Fibroblast of skin of right quadriceps (primary cell): ENCODE measurements at places on chromosomes 3 and 15.
A peak's percentile ranks its signal among the peaks of the same experiment; 100 is the strongest.

DNA sequence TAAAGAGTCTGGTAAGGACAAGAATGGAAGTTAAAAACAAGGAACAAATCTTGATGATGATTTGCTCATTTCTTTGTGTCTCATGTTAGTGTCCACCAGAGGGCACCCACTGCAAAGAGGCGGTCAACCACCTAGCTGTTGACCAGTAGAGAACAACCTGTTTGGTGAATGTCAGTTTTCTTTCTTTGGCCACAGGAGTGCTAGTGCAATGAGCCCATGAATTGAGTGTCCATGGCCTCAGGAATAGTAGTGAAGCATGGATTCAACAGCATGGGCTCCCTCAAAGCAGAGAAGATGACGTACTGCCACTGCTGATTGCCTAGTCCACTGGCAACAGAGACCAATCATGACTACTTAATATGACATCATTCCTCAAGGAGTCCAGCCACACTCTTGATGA is 10.7 kb upstream of the CNTN6 start:
- peak; percentile 59 for DNase-seq

- DNase-seq, result no peak
Observed at GRCh38 chr15:33467816-33468163, 157.0 kb downstream of the RYR3 start.

- DNase-seq, result no peak
Observed at GRCh38 chr15:91140601-91141000, 40.5 kb downstream of the SV2B start.

GRCh38 chr15:79090487-79091203 is at the start of gene RASGRF1:
Gene RASGRF1 (minus strand): TSS chr15:79090780. CDS start chr15:79090498, 282 bp downstream.
- DNase-seq, result peak; percentile 6

DNA sequence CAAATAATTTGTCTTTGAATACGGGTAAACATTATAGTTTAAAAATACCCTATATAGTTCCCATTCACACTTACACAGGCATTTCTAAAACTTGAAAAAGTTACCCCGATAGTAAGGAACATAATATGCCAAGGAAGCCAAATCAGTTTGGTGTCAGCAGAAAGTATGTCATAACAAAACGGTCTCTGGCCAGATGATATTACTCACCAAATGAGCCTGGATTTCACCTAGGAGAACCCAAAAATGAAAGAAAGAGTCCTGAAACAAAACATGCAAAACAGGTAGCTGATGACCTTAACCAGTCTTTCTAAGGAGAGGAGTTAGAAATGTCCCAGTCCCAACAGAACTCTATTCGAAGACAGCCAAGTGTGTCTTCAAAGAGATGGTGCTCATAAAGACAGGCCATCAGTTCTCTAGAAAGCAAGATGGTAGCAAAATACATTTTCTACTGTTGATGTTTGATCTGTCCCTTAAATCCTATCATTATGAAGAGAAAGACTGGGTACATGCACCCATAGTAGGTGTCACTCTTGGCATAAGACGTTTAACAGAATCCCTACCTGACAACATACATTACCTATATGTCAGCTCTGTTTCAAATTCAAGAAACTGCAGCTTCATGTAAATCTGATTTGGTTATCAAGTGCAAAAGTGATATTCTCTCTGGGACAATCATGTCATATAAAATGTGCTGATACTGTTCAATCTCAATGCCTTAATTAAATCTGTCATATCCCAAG is 942.5 kb downstream of the ROBO1 start:
- DNase-seq, result no peak

DNA sequence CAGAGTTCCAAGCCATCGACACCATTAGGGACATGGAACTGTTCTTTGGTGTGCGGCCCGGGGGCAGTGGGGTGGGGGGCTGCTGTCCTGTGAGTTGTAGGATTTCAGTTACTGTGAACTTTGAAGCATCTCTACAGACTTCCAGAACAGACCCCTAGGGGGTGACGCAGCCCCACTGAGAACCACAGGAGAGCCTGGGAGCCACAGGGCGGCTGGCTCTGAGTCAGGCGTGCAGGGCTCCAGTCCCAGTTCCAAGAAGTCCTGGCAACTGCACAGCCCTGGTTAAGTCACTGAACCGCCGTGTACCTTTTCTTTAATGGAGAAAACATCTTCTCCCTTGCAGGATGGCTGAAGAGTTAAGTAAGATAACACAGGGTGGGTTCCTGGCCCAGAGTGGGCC is 23.5 kb upstream of the LRTM1 start:
- DNase-seq, result peak; percentile 91

GRCh38 chr3:136818191-136818768 is 646 bp upstream of the SLC35G2 start:
- DNase-seq, result peak; percentile 83

GRCh38 chr3:13963137-13963886 is 83.4 kb upstream of the WNT7A start:
- DNase-seq, result no peak

DNA sequence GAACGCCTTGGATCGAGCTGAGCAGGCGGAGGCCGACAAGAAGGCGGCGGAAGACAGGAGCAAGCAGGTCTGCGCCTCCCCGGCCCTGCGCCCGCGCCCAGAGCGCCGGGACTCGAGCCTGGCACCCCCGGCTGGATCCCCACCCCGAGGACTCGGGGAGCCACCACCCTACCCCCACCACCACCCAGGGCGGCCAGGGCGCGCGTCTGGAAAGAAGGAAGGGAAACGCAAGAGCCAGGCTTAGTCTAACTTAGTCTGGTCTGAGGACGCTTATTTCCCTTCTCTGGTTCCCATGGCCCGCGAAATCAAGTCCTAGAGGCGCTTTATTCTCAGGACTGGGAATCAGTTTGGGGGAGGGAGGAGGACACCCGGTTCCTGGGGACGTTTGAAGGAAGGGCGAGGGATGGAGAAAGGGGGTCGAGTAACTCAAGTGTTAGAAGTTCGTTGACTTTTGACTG is 359 bp downstream of the TPM1 start:
- no peak for DNase-seq

- no peak for DNase-seq
Observed at GRCh38 chr3:177145954-177146353, 51.3 kb downstream of the TBL1XR1 start.

- DNase-seq, result peak; percentile 15
Observed at GRCh38 chr3:10173095-10173925, 8.6 kb downstream of the IRAK2 start.

- DNase-seq, result no peak
Observed at GRCh38 chr3:14652-15051, 181.9 kb upstream of the CHL1 start.

GRCh38 chr3:183949690-183950089 is 65.0 kb upstream of the PARL start:
- no peak for DNase-seq

DNA sequence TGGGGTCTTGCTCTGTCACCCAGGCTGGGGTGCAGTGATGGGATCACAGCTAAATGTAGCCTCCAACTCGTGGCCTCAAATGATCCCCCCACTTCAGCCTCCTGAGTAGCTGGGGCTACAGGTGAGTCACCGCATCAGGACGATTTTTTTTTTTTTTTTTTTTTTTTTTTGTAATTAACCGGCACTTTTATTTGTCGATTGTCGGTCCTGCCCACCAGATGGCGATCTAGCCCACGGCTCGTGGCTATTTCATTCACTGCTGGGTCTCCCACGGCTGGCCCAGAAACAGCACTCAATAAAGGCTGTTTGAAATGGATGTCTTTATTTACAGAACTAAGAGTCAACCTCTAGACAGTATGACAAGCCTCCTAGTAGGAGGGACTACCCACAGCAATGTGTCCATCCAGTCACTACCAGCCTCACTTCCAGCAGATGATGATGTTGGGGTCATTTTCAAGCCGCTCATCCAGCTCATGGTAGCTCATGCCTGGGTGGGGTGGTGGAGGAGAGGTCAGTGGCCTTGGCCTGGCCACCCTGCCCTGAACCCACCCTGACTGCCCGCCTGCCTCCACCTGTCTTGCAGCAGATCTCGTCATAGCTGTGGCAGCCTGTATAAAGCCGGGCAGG is 1.8 kb upstream of the ZMYND10 start:
- peak; percentile 75 for DNase-seq

DNA sequence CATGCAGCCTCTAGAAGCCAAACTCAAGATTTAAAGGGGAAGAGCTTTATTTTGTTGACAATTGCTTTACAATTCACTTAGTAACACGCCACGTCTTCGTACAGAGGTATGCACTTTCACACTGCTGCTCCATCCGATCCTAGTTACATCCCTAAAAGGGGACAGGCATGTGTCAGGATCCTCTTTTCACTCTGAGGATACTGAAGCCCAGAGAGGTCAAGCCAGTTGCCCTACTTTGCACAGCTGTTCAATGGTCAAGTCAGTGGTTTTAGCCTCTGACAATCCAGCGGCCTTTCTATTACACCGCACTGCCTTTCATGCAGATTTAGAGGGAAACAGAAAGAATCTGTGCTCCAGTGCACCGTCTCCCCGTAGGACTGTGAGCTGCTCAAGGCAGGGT is 44.9 kb upstream of the CHRNB4 start:
- no peak for DNase-seq

- no peak for DNase-seq
Observed at GRCh38 chr3:45719655-45720487, 30.7 kb downstream of the SACM1L start.

- no peak for DNase-seq
Observed at GRCh38 chr3:42713747-42714146, 11.1 kb upstream of the HHATL start.

- no peak for DNase-seq
Observed at GRCh38 chr3:98540346-98540745, 8.6 kb downstream of the GPR15 start.

DNA sequence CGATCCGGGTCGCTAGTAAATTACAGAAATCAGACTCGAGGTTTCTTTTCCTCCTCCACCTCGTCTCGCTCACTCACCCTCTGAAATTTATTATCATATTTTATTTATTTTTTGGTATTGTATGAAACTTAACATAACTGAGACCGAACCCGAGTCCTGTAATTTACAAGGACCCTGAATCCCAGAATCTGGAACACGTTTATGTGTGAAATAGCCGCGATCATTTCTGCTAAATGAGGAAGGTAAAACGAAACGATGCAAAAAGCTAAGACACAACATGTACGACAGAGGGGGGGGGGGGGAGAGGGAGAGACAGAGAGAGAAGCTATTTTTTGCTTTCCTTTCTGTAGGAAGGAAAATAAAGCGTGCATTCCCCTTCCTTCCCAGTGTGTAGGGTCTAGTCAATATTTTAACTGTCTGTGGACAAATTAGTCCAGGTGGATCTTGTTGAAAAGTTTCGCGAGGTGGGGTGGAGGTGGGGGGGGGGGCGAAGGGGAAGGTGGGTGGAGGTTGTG is 1.6 kb downstream of the BBX start:
- DNase-seq, result peak; percentile 23

GRCh38 chr3:194472290-194472920 is 14.4 kb downstream of the ATP13A3 start:
- DNase-seq, result peak; percentile 74

DNA sequence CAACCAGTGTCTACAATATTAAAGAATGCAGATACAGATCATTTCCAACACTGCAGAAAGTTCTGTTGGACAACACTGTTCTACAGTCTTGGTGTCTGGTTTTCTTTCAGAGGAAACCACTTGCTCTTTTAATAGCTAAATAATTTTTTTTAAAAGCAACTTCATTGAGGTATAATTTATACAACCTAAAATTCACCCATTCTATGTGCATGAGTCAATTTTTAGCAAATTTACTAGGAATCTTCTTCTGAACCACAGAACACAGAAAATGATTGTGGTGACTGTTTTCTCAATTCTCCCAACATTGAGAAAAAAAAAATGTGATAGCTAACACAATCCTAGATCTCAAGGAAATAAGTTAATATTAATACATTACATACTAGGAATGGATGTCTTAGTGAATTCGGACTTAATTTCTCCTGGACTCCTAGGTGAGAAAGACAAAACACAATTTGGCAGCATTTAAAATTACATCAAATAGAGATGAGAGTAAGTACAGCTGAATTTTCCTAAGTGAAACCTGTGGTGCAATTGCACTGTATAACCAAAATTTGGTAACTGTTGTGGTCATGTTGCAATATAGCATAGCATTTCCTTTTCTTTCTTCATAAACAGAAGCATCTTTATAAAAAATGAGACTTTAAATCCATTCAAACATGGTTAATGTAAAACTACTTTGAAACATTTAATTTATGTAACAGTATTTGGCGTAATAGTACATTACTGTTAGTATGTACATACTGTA is 15.3 kb upstream of the PLCL2 start:
- peak; percentile 50 for DNase-seq
